Umbilical cord (tissue), 2 donors: ENCODE measurements at places on chromosomes 4 and X.

- DNase-seq = peak; percentile 28
These were observed 24.9 kb downstream of the APLN start for GRCh38 chrX:129629837-129630236.

DNA sequence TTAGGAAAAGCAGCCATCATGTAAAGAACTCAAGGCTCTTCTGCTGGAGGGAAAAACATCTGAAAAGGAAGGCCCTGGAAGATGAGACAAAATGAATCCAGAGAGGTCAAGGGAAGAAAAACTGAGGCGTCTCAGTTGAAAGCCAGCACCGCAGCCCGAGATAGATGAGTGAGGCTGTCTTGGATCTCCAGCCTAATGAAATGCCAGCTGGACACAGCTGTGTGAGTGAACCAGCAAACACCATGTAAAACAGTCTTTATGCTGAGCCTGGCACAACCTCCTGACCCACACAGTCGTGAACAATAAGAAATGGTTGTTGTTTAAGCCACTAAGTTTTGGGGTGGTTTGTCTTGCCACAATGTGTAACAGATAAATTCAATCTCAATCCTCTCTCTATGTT lies 48.6 kb upstream of the RASL11B start:
- no peak for DNase-seq

DNA sequence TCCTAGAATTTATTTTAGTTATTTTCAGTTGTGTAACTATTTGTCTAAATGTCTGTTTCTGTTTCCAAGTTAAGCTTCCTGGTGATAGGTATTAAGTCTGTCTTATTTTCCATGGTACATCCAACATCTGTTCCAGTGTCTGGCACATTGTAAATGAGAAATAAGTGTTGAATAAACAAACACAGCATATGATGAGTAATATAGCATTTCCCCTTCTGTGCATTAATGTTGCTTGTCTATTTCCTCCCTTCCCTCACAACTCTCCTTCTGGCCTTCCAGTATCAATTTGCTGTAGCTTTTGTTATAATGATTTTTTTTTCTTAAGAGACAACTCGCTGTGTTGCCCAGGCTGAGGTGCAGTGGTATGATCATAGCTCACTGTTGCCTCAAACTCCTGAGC lies 36.1 kb downstream of the COPS4 start:
- DNase-seq = no peak

- peak; percentile 38 for DNase-seq
These were observed 27.7 kb downstream of the FBXO8 start for GRCh38 chr4:174255786-174256185.

GRCh38 chr4:52968691-52969090 lies 106.6 kb downstream of the RASL11B start:
- DNase-seq = no peak

- DNase-seq = peak; percentile 55
These were observed 277.1 kb upstream of the TENM3 start for GRCh38 chr4:181966104-181966551.

GRCh38 chr4:153884325-153884724 lies 95.4 kb upstream of the SFRP2 start:
- no peak for DNase-seq

GRCh38 chr4:140078366-140078765 lies 75.6 kb downstream of the MAML3 start:
- no peak for DNase-seq

DNA sequence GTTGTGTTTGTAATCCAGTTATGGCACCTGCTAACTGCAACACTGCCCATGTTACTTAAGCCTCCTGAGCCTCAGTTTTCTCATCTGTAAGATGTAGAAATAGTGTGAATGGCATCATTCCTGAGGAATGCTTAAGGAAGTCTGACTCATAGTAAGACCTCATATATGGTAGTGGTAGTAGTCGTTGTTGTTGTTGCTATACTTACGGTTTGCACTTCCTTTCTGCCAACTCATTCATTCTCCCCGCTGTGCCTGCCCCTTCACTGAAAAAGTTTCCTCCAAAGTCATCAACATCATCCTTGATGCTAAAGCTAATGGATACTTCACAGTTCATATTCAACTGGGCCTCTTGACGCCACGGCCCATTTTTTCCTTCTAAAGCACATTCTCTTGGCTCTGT lies 54.2 kb upstream of the SPANXN3 start:
- DNase-seq = no peak

DNA sequence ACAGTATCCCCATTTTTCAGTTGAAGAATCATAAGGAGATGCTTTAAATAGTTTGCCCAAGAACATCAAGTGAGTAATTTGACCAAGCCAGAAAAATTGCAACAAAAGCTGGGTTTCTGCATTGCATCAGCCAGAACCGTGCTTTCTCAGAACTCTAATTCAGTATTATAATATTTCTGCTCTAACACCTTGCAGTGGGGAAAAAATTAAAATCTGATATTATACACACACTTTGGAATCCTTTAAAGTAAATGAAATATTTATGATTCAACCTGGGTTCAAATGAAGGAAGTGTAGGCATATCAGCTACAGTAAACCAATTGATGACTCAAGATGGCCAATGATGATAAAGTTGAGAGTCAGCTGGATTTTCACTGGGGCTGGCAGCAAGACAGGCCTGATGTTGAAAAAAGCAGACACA lies 387.6 kb upstream of the ZFP42 start:
- peak; percentile 12 for DNase-seq

- DNase-seq = no peak
These were observed 38.4 kb downstream of the PSAPL1 start for GRCh38 chr4:7396186-7396910.

DNA sequence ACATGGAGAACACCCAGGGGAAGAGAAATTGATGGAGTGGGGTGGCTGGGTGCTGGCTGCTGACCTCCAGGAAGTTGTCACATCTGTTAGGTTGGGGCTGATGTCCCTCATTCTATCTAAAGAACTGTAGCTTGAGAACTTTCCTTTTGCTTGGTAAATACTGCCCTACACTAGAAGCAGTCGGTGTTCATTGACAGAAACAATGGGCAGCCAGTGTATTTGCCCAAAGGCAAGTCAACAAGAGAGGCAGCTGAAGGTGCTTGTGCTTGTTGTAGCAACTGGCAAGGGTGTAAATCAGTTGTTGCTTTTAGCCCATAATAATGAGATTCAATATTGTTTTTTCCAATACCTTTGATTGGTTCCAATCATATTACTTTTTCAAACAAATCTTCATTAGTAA lies 956 bp downstream of the TMEM154 start:
- no peak for DNase-seq
